ENCODE measurements at places on chromosomes 1 and 21.

DNA sequence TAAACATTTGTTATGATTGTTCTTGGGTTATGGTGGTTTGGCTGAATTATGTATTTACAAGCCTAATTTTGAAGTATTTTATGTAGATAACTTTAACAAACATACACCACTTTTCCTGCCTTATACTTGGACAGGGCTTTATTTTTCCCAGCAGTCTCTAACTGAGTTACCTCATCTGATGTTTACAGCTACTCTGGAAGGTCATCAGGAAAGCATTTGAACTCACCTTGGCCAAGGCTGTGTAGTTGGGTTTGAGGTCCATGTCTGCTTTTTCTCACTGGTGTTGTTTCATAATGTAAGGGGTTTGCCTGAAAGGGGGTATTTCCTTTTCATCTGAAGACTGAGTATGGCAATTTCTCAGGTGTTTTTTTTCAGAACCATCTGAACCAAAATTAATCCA lies 193.5 kb downstream of the RWDD3 start:
- DNase-seq: no peak

DNA sequence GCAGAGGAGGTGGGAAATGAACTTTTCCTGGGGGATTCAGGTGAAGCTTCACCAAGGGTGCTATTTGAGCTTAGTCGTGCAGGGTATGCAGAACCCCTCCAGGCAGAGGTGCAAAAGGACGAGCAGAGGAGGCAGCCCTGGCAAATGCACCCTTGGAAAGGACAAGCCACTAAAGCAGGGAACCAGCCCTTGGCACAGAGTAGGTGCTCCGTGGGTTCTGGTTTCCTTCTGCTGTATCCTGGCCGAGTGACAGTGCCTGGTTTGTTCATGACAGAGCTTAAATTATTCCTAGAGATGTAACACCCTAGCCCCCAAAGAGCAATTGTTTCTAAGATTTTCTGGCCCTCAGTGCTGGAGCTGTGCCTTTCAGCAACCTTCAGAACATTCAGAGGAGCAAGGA lies 73.4 kb upstream of the SYT6 start:
- DNase-seq: no peak

- no peak for DNase-seq
These were observed 639.5 kb downstream of the MATN1 start for GRCh38 chr1:30083800-30084464.

GRCh38 chr1:20472860-20473711 lies 12.9 kb downstream of the CAMK2N1 start:
- DNase-seq: peak; percentile 12

GRCh38 chr21:46207006-46207919 lies 21.3 kb downstream of the LSS start:
- DNase-seq: no peak

- DNase-seq: no peak
These were observed 648.2 kb downstream of the SMYD3 start for GRCh38 chr1:245858722-245859492.

GRCh38 chr1:182196897-182197870 lies 135.7 kb upstream of the ZNF648 start:
- no peak for DNase-seq

DNA sequence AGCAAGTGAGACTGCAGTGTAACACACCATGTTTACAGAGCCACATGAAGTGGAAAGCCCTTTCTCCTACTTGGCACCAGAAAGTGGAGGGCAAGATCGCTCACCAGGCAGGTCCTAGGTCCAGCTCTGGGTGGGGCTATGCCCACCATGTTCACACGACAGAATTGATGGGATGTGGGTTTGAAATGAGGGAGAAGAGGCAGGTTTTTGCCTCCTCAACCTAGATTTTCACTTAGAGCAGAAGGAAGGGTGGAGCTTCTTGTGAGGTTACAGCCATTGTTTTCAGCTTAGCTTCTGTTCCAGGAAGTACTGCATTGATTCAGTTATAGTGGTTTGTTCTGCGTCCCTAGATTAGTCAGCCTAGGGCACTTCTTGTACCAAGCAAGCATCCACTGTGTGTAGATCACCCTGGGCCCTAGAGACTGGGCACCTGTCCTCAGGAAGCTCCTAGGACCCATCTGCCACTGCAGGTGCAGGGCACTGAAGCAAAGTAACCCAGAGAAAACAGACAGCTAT lies 2.3 kb downstream of the CD53 start:
- no peak for DNase-seq

- DNase-seq: no peak
These were observed 4.6 kb downstream of the DMRTA2 start for GRCh38 chr1:50418600-50419109.

DNA sequence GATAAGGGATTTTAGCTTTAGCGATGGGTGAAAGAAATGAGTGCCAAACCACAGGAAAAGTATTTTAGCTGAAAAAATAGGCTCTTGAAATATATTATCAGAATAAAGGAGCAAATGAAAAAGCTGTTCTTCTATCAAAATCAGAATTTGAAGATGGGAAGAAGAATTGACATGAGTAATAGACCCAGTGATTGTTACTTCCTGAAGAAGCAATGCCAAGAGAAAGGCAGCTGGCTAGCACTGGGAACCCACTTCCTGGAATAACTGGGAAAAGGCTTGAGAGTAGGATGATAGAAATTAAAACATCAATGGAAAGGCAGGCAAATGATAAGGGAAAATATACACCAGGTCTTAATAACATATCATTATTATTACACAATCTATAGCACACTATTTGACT lies 29.9 kb upstream of the LYPLAL1 start:
- no peak for DNase-seq

DNA sequence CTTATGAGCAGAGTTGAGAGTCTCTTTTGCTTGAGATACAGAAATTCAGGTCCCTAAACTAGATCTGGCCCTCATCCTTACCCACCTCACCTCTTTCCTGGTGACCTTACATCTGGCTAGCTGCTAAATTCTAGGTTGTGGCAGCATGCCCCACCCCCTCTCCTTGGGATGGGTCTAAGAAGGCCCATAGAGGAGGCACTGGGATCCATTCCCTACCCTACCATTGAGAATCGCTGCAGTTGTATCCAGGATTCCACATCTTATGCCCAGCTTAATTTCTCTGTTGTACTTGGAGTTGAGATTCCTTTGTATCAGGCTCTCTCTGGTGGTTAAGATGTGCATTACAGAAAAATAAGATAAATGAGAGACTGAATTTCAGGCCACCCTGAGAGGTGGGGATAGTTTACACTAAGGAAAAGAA lies 9.5 kb upstream of the TMEM39B start:
- DNase-seq: peak; percentile 54

GRCh38 chr1:201721082-201722049 lies 107.6 kb upstream of the IPO9 start:
- no peak for DNase-seq

GRCh38 chr1:168420177-168420576 lies 123.6 kb downstream of the XCL2 start:
- DNase-seq: no peak

- no peak for DNase-seq
These were observed 19.4 kb downstream of the SLC26A9 start for GRCh38 chr1:205923651-205924459.

DNA sequence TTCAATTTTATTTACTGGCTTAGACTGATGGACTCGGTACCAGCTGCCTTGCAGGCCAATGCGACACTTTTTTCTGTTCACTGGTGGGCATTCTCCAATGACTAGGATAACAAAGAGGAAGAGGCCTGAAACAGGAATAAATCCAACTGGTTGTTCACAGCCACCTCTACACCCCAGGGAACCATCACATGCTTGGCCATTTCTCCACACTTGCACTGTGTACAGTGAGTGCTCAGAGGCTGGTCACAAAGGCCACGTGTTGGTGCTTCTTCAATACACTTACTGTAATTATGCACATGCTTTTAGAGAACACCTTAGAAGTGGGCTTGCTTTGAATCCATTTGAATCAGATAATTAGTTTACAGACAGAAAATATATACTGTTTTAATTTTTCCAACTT lies 113.4 kb downstream of the FAM78B start:
- no peak for DNase-seq

GRCh38 chr1:157597959-157598667 lies at the start of gene FCRL4:
Gene FCRL4, minus strand, starts transcription at chr1:157598085. Its CDS starts 141 bp downstream, at chr1:157597944.
- no peak for DNase-seq

DNA sequence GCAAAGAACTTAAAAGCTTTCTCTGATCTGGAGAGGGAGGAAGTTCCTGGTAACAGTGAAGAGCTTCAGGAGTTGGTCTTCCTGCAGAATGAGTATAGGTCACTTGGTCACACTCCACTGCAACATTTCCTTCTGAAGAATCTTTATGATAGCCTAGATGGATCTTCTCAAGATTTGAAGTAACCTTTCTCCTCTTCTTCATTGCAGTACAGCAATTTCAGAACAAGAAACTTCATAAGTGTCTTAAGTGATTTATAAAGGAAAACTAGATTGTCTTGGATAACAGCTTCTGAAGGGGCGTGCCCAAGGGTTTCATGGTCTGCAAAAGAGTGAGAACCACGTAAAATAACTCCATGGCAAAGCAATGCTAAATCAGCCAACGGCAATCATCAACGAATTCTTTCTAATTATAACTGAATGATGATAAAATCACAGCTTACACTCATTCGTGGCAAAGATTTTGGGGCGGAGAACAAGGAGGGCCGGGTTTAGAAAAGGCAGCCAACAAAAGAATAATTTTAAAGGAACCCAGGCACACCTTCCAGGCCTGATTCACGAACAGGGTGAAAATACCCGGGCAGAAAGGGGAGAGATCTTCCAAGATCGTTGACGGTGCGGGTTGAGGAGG lies 53.9 kb upstream of the ASPM start:
- no peak for DNase-seq

- DNase-seq: no peak
These were observed 25.3 kb downstream of the NGF start for GRCh38 chr1:115312742-115313141.

DNA sequence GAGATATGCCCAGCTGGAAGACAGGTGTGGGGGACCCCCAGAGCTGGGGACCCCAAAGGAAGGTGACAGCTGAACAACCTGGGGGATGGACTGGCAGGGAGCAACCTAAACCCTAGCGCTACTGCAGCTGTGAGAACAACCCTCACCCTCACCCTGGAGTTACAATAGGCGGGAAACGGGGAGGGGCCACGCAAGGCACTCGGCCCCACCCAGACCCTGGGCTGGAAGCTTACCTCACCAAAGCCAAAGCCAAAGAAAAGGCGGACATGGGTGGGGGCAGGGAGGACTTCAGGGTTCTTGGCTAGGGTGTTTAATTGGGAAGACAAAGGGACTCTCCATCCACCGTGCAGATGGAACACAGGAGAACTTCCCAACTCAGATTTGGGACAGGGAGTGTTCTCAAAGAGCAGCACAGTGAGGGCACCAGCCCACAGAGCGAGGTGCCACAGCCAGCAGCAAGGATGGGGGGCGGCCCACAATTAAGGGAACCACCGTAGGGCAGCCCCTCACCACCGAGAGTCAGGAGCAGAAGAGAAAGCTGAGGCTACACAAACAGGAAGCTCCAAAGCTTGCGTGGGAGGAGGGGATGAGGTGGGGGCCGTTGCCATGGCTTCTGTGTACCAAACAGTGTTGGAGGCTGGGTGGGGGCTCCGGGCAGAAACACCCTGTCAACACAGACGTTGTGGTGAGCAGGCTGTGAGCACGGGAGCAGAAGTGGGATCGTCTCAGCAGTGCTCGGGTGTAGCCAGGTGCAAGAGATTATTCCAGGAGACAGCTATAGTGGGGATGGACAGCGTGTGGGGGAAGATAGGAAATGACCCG lies 1.9 kb downstream of the TAGLN2 start:
- DNase-seq: no peak

- DNase-seq: no peak
These were observed 6.2 kb upstream of the NRIP1 start for GRCh38 chr21:15071009-15071408.

GRCh38 chr1:185104083-185104482 lies 52.7 kb downstream of the TRMT1L start:
- DNase-seq: no peak

- no peak for DNase-seq
These were observed 58.6 kb downstream of the DDR2 start for GRCh38 chr1:162690672-162691434.

DNA sequence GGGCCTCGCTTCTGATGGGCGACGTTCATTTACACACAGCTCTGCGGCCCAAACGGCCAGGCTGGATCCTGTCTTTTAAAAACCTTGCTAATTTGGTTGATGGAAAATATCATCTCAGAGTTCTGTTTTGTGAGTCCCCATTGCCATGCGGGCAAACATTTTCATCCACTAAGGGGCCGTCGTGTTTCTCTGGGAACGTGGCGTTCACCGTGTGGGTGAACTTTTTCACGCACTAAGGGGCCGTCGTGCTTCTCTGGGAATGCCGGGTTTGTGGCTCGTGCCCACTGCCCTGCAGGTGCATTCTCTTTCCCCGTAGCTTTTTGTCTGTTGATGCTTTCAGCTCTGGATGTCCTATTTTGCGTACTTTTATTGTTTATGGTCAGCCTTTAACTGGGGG lies 6.8 kb downstream of the COL18A1 start:
- no peak for DNase-seq

GRCh38 chr1:244439391-244440032 lies 12.2 kb downstream of the ADSS2 start:
- no peak for DNase-seq

DNA sequence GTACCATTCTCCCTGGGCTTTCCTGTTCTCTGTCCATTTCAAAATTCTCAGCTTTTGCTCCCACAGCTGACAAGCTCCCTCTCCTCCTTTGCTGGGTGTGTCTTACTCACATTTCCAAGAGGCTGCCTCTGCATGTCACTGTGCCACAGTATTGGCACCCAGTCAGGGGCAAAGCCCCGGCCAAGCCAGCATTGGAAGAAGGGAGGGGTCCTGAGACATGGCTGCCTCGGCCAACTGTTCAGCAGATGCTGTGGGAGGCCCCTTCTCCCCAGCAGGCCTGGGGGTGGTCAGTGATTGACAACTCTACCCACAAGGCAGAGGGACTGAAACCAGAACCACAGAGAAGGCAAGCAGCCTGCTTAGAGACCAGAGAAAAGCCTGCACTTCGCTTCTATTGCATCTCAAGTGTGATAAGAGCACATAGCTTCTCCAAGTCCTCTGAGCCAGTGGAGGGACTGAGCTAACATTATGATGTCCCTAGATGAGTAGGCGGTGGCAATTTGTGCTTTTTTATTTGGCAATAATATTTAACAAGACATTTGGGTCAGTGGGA lies 294.1 kb downstream of the SIPA1L2 start:
- DNase-seq: no peak

- DNase-seq: no peak
These were observed 27.5 kb upstream of the SLC44A3 start for GRCh38 chr1:94792473-94793295.

- DNase-seq: no peak
These were observed 67.5 kb upstream of the VAMP3 start for GRCh38 chr1:7703321-7704213.

DNA sequence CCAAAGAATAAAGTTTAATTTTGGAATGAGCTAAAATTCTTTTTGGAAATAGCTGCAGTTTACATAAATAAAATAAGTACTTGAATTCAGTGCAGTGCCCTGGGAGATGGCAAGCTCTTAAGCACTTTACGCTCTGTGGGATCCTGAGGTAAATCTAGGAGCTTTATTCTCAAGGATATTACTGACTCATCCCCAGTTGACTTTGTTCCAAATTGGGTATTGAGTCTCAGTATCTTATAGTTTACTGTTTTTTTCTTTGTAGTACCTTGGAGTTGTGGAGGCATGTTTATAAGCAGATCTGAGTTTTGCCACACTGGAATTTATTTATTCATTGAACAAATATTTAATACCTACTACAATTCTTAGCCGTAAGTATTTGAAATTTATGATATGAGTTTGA lies 27.4 kb upstream of the HRNR start:
- no peak for DNase-seq

- no peak for DNase-seq
These were observed 24.3 kb upstream of the IFNAR2 start for GRCh38 chr21:33205476-33205875.

All from NCI-H187 treated with DMSO at 0.1 percent for 48 hours (cell line).